Neural progenitor cell (in vitro differentiated cells): ENCODE measurements at places on chromosomes 1 and 21.

GRCh38 chr1:183287191-183287675 lies 101.2 kb downstream of the LAMC2 start:
- DNase-seq, result no peak

DNA sequence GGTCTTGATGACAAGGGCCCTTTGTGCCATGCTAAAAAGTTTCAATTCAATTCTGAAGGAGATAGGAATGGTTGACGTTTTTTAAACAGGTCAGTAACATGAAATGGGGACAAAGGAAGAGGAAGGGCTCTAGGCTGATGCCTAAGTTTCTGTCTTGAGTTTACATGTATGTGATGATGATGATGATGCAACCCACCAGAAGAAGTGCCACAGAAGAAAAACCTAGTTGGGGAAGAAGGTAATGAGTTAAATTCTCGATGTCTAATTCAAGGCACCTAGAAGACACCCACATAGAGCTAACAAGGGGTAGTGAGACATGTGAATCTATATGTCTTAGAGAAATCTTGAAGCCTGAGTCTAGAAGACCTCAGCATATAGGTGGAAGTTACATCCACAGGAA lies 44.4 kb upstream of the ATP1A1 start:
- no peak for DNase-seq

GRCh38 chr1:2411801-2412394 lies 466 bp downstream of the PEX10 start:
- no peak for DNase-seq

DNA sequence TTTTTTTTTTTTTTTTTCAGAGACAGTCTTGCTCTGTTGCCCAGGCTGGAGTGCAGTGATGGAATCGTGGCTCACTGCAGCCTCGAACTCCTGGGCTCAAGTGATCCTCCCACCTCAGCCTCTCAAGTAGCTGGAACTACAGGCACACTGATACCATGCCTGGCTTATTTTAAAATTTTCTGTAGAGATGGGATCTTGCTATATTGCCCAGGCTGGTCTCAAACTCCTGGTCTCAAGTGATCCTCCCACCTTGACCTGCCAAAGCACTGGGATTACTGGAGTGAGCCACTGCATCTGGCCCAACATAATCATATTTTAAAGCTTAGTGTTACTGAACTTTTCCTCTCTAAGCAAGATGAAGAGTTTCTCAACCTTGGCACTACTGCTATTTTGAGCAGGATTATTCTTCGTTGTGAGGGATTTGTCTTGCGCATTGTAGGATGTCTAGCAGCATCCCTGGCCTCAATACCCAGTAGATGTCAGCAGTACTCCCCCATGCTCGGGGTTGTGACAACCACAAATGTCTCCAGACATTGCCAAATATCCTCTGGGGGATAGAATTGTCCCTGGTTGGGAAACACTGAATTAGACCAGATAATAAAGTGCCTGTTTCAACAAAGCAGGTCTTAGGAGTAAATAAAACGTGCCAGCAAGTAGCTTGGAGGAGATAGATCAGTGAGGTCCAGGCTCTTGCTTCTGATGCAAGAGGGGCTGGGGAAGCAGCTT lies 15.1 kb upstream of the THRAP3 start:
- no peak for DNase-seq

DNA sequence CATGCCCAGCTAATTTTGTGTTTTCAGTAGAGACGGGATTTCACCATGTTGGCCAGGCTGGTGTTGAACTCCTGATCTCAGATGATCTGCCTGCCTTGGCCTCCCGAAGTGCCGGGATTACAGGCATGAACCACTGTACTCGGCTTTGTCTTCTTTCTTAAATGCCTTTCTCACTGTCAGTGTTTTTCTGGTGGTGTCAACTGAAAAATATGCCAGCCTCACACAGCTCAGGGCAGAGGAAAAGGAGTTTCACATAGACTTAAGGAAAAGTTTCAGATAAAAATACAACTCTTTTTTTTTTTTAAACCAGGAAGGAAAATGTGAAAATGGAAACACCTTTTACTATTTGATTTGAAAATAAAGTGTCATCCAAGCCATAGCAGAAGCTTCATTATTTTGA lies 4.6 kb upstream of the MAB21L3 start:
- no peak for DNase-seq

- no peak for DNase-seq
Observed at GRCh38 chr1:71557138-71557537, 476.3 kb upstream of the ZRANB2 start.

- DNase-seq, result peak; percentile 70
Observed at GRCh38 chr21:45974073-45975019, 7.2 kb upstream of the COL6A1 start.

DNA sequence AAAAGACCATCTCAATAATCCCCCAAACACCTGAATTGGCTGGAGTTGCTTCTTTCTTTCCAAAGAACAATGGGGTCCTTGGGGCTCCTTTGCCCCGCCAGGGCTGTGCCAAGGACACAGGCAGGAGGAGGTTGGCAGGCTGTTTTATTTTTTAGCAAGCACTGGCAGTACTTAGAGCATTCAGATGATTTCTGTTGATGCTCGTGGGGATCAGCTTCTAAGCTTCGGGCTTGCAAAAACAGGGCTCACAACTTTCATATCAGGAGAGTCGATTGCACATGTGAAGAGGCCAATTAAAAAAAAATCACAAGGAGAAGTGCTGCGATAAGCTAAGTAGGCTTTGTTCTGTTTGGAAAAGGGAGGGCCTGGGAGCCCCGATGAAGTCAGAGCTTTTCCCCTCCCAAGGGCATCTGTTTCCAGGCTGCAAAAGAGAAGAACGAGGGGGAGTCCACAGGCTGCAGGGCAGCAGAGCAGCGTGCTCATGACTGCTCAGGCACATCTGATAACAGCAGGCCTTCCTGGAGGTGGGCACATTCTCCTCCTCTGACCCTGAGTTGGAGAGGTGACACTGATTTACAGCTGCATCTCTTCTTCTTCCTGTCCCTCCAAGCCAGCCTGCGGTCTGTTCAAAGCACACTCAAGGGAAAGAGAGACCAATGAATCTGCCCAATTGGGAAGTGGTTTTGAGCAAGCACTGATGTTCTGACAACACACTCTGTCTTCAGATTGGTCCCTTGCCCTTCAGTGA lies 27.3 kb upstream of the BCAR3 start:
- no peak for DNase-seq

GRCh38 chr1:19321071-19321470 lies 8.9 kb downstream of the SLC66A1 start:
- DNase-seq, result no peak

GRCh38 chr1:40980068-40980452 lies 564 bp downstream of the CTPS1 start:
- no peak for DNase-seq

DNA sequence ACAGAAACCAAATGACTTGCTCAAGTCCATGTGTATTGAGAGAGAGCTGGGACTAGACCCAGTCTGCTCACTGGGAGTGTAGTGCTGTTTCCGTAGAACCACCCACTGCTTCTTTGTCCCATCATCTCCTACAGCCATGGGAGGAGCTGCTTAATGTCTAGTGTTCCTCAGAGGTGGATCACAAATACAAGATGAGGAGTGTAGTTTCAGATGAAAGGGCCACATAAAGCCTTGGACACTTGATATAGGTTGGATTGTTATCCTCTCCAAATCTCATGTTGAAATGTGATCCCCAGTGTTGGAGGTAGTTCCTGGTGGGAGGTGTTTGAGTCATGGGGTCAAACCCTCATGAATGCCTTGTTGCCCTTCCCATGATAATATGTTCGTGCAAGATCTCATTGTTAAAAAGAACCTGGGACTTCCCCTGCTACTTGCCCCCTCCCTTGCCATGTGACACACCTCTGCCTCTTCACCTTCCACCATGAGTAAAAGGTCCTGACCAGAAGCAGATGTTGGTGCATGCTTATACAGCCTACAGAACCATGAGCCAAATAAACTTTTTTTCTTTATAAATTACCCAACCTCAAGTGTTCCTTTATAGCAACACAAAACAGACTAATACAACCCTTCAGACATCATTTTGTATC lies 127.5 kb upstream of the DNAH14 start:
- no peak for DNase-seq

DNA sequence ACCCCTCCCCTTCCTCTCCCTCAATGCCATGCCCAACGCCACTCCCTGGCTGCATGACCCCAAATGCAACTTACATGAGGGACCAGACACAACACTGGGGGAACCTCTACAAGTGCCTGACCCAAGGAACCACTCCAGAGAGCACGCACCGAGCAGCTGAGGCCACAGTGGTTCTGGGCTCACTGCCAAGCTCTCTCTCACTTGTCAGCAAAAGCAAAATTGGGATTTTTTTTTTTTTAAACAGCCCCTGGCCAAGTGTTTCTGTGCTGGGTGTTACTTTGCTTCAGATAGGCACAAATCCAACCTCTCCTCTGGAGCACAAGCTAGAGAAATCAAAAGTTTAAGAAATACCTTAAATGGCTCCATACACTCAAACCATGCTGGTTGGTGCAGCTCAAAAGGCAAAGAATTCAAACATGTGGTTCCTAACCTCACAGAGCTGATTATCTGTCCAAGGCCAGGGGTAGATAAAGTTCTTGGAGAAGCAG lies 363.0 kb downstream of the SETD4 start:
- DNase-seq, result no peak

DNA sequence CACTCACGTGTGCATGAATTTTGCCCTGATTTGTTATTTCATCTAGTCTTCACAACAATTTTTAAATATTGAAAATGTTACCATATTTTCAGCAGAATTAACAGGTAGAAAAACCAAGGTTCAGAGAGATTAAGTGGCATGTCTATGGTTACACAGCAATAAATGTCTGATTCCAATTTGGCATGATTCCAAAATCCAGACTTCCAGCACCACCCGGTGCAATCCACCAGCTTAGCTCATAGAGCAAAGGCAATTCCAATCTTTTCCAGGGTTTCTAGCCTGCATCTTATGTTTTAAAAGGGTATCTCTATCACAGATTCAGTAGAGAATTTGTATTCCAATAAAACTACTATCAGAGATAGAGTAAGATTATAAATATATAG lies 161.8 kb downstream of the TPR start:
- DNase-seq, result no peak

GRCh38 chr1:108570128-108570527 lies 10.2 kb downstream of the EEIG2 start:
- peak; percentile 33 for DNase-seq

- no peak for DNase-seq
Observed at GRCh38 chr21:28776251-28776650, 216.4 kb downstream of the LTN1 start.

DNA sequence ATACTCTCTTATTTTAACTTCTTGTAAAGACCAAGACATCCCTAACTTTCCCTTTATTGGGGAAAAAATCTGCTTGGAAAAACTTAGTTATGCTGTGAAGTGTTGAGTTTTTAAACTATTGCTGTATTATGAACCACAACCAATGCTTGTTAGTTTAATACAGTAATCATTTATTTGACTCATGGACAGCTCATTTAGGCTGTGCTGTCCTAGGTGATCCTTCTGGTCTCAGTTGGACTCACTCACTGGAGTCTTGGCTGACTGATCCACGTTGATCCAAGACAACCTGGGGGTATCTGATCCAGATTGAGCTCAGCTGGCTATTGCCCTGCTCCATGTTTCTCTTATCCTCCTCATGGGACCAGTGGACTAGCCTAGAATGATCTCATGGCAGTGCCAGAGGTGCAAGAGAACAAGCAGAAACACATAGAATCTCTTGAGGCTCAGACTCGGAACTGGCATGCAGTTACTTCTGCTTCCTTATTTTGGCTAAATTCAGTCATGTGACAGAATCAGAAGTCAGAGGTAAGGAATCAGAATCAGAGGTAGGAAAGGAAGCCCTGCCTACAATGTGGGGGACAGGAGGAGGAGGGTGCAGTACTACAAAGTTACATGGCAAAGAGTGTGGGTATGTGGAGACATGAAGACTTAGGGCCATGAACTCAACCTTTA lies 156.5 kb downstream of the FGGY start:
- no peak for DNase-seq

DNA sequence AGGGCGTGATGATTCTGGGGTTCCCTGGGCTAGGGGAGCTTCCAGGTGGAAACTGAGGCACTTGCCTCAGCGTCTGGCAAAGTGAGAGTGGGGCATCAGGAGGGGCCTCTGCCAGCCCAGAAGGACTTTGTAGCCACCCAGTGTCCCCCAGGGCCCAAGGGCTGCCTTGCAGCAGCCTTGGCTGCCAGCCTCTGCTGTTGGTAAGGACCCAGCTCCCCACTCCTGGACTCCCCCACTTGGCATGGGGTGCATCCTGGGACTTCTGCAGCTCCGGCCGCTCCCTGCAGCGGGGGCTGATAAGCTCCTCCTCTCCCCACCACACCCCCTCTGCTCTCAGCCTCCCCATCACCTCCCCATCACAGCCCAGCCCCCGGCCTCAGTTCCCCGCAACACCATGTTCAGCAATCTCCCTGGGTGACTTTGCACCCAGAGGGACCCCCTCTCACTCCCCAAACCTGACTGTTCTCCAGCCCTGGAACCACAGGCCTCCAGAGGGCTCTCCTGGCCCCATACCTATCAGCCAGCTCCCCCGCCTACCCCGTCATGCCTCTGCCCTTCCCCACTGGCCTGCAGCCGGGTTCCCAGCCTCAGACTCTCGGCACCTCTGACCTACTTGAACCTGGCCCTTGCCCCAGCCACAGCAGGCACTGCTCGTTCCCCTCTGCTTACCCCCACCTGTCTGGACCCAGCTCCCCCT lies 113.0 kb downstream of the CRYAA start:
- DNase-seq, result no peak

DNA sequence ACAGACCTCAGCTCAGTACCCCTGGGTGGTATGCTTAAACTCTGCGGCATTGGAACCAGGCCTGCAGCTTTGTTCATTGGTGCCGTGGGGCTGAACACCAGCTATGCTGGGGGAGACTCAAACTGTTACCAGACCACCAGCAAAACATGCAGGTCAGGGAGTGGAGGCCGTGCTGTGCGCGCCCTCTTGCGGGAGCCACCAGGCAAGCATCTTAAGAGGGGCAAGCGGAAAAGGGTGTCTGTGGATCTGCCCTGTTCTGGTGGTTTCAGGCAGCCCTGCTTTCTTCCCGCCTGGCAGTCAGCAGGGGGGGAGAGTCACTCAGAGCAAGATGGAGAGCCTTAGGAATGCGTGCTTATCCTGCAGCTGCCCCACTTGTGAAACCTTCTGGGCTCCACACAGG lies 276.9 kb upstream of the ZRANB2 start:
- peak; percentile 39 for DNase-seq

DNA sequence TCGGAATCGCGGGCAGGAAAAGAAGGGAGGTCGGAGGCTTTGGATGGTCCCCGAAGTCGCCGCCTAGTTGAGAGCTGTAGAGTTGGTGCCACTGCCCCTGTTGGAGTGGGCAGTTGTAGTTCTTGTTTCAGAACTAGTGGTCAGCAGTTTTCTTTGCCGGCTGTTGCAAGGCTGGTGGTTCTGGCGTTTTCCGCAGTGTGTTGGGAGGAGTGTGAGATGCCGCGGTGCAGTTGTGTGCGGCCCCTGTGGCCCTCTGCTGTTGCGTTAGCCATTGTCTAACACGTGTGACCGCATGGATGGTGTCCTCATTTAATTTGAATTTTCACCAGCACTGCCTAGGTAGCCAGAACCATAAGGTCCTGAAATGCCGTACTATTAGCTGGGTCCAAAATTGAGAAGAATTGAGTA lies 1.4 kb downstream of the ARF1 start:
- peak; percentile 50 for DNase-seq

DNA sequence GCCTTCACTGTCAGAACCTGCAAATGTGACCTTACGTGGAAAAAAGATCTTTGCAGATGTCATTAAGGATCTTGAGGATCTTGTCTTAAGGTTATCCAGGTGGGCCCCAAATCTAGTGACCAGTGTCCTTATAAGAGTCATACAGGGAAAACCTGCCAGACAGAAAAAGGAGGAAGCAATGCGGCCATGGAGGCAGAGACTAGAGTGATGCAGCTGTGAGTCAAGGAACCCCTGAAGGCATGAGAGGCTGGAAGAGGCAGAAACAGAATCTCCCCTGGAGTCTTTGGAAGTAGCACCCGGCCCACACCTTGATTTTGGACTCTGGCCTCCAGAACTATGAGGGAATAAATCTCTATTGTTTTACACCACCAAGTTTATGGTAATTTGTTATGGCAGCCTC lies 36.5 kb upstream of the DNASE2B start:
- DNase-seq, result no peak
